T-cell (primary cell): ENCODE measurements at places on chromosomes 11 and 22.

GRCh38 chr11:111801135-111801534, 34.9 kb upstream of the PPP2R1B start:
- no peak for DNase-seq

DNA sequence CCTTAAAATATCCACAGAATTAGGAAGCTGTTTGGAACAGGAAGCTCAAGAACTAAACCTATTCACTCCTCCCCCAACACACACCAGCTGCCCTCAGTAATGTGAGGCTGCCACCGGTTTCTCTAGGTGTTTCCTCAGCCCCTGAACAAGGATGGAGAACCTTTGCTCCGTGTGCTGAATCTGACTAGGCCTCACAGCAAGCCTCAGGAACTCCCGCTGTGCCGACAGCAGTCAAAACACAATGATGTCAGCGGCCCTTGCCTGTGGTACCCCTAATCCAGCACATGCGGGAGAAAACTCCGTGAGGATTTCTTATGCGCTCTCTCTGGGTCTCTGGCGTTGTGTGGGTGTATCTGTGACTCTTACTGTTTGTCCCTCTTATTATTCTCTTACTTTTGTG, 153.3 kb downstream of the EFCAB6 start:
- no peak for DNase-seq

- no peak for DNase-seq
These were observed 31.9 kb downstream of the IL18BP start for GRCh38 chr11:72030472-72031045.

- DNase-seq: no peak
These were observed 413.6 kb downstream of the OPCML start for GRCh38 chr11:133118563-133119268.

GRCh38 chr11:11916981-11917399, 75.2 kb downstream of the USP47 start:
- no peak for DNase-seq

GRCh38 chr11:93570759-93571413, 27.7 kb upstream of the SMCO4 start:
- DNase-seq: no peak

- DNase-seq: no peak
These were observed 47.9 kb upstream of the RFPL3 start for GRCh38 chr22:32309585-32310251.

- DNase-seq: no peak
These were observed 22.0 kb downstream of the ATG13 start for GRCh38 chr11:46639197-46639839.

DNA sequence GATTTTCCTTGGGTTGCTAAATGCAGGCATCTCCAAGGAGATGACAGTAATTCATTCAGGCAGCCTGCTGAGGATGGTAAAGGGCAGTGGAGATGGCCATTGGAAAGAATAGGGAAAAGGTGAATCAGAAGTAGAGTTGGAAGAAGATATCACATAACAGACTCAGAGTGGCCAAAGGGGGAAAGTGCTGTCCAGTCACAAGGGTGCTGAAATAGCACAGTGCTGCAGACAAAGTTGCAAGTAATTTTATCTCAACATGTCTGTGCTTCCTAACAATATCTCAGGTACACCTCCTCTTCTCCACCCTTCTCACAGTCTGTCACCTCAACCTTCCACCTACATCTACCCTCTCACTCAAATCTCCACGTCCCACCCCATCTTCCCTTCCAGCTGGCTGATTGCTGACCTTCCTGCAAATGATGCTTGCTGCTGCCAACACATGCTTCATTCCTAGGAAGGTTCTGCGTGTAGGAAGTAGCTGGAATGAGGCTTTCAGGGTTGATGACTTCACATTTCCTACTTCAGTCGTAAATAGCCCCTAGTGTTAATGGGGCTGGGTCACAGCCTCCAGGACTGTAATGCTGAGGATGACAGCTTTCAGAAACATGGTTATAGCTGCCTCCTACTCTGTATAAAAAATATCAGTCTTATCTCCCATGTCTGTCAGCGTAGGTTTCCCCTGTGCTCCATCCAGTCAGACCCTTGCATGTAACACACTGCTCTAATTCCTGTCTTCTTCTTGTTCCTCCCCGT, 123.9 kb downstream of the CTNND1 start:
- DNase-seq: no peak

DNA sequence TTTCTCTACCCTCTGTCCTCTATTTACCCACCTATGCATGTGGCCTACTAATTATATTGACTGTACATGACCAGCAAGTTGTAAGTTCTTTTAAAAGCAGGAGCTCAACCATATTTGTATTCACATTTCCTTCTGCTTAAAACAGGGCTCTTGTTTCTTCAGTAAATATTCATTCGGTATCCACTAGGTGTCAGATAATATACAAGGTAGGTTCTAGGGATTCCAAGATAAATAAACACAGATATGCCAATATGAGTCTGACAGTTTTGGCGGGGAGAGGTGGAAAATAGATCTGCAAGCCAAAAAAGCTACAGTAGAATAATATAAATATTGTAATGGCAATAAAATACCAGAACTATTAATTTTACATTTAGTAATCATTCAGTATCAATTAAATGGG, 15.3 kb upstream of the RAB30 start:
- DNase-seq: no peak

DNA sequence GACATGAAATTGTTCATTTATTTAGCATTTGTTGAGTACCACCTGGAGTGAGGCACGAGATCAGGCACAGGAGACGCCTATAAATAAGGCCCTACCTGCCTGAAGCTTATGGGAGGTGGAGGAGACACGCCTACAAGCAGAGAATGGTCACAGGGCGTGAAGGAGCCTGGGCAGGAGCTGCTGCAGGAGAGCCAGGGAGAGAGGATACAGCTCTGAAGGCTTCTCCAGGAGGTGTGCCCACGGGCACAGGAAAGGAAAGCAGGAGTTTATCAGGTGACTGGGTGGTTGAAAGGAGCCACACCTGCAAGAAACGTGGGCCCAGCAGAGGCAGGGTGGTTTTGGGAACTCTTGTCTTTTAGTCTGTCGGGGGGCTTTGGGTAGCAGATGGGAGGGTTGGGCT, 70.3 kb downstream of the BMAL1 start:
- no peak for DNase-seq

- DNase-seq: no peak
These were observed 745 bp downstream of the C22orf39 start for GRCh38 chr22:19446603-19447329.

- no peak for DNase-seq
These were observed 45.8 kb upstream of the CXCR5 start for GRCh38 chr11:118837868-118838267.

DNA sequence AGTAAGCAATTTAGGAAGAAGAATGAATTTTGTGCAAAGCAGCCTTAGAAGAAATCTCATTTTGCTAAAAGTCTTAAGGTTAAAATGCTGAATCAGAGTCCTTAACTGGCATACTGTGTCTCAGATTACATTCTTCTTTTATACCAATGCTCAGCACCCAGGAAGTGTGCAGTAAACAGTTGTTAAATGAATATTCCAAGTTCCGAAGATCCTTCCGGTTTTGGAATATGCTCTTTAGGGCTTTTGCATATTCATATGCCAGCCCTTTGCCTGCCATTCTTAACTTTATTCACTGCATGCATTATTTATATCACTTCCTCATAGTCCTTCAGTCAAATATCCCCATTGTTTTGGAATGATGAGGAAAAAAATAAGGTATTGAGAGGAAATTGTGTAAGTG, 242.0 kb downstream of the DDX10 start:
- DNase-seq: no peak

DNA sequence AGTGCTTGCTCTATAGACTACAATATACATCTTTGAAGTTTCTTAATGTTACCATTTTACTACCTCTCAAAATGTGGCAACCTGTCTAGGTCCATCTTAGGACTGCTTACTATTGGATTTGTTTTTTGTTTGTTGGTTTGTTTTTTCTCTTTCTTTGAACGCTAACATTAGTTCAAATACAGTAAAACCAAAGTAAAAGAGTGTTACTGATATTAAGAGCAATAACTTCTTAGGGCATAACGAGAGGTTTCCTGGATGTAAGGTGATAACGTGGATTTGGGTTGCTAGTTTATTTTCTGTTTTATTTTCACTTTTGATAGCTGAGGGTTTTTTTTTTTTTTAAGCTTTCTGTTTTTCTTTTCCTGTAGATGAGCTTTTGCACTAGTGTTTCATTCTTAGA, 43.6 kb downstream of the TMEM135 start:
- no peak for DNase-seq

GRCh38 chr11:1878137-1879031, 13.3 kb downstream of the PRR33 start:
- no peak for DNase-seq

GRCh38 chr11:78414321-78415051, 3.1 kb downstream of the GAB2 start:
- DNase-seq: no peak

DNA sequence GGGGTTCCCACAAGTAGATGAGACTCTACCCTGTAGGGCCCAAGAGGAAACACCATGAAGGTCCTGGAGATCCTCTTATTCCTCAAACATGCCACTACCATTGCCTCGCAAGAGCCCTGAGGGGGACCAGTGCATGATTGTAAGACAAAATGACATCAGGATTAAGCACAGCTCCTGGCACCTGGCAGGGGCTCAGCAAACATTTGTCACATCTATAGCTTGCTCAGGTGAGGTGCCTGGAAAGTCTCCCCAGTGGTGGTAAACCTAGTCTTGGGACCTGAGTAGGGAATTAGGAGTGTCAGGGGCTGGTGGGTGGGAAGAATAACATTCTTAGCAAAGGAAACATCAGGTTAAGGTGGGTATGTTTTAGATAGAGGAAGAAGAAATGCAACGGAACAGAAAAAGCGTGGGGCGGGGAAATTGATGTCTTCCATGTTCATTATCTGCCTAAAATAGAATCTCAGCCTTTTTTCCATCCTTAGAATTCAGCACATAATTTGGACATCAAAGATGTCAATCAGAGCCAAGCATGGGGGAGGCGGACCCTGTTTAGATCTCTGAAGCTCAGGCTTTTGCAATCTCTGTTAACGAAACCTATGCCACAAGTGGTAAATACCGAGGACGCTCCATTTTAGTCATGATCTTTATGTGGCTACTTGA, 924 bp downstream of the YPEL1 start:
- no peak for DNase-seq

- no peak for DNase-seq
These were observed 29.8 kb upstream of the PLET1 start for GRCh38 chr11:112290493-112290850.

DNA sequence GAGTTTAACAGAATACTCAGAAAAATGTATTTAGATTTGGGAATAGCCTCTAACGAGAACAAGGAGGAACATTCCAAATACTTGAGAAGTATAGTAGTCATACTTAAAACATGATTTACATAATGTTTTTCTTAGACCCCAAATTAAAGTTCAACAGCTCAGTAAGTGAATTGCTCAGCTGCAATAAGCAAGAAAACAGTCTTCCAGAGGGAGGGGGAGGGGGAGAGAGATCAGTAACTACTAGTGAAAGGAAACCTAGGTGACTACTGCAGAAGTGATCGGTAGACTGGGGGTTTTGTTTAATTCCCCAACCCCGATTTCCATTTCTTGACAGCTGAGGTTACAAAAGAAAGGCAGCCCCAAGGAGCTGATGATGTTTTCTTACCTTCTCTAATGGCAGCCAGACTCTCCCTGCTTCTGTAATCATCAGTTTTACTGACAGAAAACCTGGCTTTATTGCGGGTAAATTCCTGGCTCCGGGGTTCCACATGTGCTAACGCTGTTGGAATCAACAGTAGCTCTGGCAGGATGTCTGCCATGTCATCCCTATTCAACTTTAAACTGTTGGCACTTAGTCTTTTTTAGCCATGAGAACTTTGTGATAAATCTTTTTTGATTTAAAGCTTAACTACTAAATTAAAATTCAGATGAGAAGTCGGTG, 82.4 kb upstream of the BIRC3 start:
- no peak for DNase-seq

DNA sequence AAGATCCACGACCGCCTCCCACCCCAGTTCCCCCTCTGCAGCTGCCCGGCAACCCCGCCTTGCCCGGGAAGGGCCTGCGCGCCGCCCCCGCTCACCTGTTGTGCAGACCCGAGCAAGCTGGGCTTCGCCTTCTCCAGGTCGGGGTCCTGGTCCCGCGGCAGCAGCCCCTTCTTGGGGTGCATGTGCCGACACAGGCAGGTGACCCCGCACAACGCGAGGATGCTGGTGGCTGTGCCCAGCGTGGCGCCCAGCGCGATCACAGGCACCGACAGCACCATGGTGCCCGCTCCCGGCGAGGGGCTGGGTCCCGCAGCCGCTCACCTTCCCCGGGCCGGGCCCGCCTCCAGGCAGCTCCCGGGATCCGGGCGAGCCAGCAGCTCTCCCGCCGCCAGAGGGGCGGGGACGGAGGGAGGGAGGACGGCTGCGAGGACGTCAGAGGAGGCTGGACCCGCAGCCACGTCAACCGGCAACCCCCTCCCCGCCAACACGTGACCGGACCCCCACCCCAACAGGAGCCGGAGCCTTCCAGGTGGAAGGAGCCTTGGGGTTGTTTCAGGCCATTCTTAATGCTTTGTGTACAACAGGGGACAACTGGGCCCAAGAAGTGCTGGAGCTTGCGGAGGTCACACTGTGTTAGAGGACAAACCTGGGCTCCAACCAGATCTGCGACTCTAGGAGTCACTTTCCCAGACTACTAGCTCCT, at the start of gene SYT13:
TSS of gene SYT13 (minus strand) at position 412 of the 703 bp plus-strand sequence. CDS start at position 278, 134 bp downstream.
- DNase-seq: no peak

DNA sequence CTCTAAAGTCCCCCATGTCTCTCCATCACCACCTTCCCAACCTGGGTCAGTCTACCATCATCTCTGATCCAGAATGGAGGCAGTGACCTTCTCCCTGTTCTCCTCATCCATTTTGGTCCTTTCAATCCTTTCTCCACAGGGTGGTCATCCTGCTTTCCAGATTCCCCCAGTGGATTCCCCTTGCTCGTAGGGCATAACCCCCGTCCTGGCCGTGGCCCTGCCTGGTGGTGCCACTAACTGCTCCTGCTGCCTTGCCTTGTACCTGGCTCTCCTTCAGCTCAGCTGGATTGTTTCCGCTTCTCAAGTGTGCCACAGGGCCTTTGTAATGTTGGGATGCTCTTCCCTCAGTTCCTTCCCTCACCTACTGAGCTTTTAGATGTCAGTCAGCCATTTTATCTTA, 81.6 kb downstream of the MYO7A start:
- no peak for DNase-seq

GRCh38 chr11:46321757-46322156, 25.5 kb upstream of the DGKZ start:
- DNase-seq: no peak

DNA sequence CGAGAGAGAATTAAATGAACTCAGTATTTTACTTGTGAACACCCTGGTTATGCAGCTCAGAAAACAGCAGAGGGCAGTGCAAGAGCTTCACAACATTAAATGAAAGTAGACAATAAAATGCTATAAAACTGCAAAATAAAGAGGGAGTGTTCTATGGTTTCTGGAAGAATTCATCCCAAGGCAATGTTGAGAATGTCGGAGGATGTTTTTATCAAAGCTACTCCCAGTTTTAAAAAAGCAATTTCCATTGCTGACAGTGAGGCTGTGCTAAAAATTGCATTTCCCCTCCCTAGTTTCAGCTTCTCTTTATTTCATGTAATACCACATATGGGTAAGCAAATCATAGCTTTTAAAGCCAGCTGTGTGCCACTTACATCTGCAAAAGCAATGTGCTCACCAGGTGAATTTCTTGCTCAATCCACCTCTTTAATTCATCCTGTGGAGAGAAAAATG, 296.8 kb downstream of the RAB38 start:
- DNase-seq: no peak

- DNase-seq: no peak
These were observed 2.6 kb upstream of the P2RY2 start for GRCh38 chr11:73215191-73216134.
